ENCODE measurements at places on chromosomes 5 and 9. TPM values are rescaled to one million over a fixed set of nuclear protein-coding genes. Genes with fewer than 3 reads are reported as not detected.

Gene C1QTNF2
- total RNA-seq: 1.0 TPM

Gene FCN1
- total RNA-seq: not detected

Gene HSPA5
- total RNA-seq: 126 TPM

Gene LECT2
- total RNA-seq: not detected

Gene PDZD2
- total RNA-seq: 23.3 TPM

Gene GALNT10
- total RNA-seq: 4.8 TPM

Gene ACSL6
- total RNA-seq: 8.1 TPM

Gene ENTR1
- 61.2 TPM for total RNA-seq

Gene PCDHA1
- 0.69 TPM for total RNA-seq

Gene RFK
- total RNA-seq: 12.7 TPM

Gene NFIB
- total RNA-seq: 1.5 TPM

Gene TMEM252
- total RNA-seq: not detected

Gene KCNN2
- 2.3 TPM for total RNA-seq

Gene EPB41L4A
- total RNA-seq: 125 TPM

- DNase-seq: peak; percentile 81
These were observed 165.3 kb downstream of the BNC2 start for GRCh38 chr9:16705111-16705604.

GRCh38 chr5:66933066-66933465 is 263.5 kb downstream of the CD180 start:
- DNase-seq: no peak

GRCh38 chr5:67350185-67350584 is 153.6 kb upstream of the CD180 start:
- DNase-seq: no peak

DNA sequence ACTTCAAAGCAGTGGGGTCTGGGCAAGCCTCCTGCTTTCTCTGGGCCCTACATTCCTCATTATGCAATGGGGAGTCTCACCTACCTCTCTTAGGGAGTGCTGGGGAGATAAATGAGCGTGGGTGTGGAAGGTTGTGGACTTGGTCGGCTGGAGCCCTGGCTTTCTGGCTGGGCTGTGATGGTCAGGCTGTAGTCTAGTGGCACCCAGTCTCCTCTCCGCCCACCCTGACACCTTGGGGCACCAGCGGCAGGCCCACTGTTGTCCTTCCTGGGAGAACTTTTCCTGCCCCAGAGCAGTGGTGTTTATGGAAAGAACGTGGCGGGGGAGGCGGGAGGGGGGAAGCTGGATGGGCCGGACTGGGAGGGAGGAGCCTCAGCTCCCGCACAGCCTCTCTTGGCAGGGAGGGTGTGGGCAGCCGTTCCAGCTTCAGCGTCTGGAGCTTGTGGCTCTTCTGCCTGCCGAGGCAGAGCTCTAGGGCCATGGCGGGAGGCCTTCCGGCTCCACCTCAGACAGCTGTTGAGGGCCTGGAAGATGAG is 4.1 kb downstream of the PTGS1 start:
- no peak for DNase-seq

DNA sequence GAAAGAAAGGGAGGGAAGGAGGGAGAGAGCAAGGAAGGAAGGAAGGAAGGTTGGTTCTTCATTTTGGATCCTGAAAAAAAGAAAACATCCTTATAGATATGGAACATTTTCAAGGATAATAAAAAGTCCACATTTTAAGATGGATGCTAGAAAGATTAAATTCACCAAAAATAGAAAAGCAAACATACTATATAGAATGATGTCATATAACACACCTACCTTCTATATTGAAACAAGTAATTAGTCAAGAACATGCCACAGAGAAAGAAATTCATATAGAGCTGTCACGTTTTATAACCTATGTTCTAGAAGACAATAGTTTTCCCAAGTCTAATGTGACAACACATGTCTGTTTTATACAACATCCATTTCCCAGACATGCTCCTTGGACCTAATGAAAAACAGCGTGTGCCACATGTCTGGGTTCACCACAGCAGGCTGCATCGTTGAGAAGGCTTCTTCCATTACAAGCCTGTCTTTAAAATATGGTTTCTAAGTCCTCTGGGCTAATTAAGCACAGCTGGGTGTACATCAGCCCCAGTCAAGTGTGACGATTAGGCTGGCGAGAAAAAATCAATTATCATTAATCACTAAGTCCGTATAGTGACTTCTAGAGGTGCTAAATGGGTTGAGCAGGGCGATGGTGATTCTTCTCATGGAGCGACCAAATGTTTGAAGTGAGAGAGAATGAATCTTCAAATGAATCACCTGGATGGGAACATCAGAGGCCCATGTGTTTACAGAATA is 301.8 kb downstream of the TLE1 start:
- no peak for DNase-seq

DNA sequence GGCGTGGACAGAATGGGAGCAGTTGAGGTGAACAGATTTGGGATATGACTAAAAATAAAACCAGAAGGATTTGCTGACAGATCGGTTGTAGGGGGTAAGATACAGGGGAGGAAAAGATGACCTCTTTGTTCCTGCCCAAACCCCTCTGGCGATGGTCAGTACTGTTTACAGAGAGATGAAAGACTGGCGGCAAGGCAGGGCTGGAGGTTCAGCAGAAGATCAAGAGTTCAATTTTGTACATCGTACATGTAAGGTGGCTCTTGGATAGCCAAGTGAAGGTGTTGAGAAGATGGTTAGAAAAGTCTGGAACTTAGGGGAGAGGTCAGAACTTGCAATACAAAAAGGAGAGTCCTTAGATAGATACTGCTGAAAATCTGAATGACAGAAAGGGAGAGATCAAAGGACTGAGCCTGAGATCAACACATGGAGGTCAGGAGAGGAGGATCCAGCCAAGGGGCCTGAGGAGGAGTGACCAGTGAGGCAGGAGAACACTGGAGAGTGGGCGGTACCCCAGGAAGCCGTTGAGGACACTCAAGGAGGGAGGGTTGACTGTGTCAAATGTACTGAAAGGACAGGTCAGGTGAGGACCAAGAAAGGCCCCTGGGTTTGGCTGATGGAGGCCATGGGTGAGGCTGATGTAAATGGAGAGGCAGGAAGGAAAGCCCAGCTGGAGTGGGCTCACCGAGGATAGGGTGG is 7.1 kb downstream of the IL4 start:
- DNase-seq: no peak

DNA sequence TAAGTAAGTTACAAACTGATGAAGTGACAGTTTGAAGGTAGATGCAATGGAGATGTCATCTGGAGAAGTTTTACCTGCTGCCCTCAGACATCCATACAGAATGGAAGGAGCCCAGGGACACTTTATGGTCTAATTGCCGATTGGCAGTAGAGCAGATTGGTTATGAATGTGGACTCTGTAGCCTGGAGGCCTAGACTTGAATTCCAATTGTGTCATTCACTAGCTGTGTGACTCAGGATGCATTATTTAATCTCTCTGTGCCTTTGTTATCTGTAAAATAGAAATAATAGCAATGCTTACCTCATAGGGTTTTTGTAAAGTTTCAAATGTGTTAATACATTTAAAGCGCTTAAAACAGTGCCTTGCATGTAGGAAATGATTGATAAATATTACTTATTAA is 5.2 kb upstream of the TCERG1 start:
- no peak for DNase-seq

- no peak for DNase-seq
These were observed 1823.4 kb downstream of the MAT2B start for GRCh38 chr5:165328846-165329245.

GRCh38 chr9:127805620-127806019 is 2.9 kb downstream of the FPGS start:
- peak; percentile 70 for DNase-seq

- no peak for DNase-seq
These were observed 42.0 kb downstream of the TRPM3 start for GRCh38 chr9:71079451-71079850.

DNA sequence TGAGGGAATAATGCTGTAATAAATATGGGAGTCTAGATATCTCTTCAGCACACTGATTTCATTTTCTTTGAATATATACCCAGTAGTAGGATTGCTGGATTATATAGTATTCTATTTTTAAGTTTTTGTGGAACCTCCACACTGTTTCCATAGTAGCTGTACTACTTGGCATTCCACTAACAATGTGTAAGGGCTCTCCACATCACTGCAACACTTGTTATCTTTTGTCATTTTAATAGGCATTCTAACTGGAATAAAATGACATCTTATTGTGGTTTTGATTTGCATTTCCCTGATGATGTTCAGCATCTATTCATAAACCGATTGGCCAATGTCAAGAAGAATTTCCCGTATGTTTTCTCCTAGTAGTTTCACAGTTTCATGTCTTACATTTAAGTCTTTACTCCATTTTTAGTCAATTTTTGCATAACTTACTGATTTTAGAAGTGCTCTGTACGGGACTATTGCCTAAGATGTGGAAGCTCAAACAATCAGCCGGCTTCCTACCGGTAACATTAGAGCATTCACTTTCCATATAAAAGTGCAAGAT is 1078.8 kb downstream of the TAF11L14 start:
- DNase-seq: no peak

- DNase-seq: no peak
These were observed 50.0 kb downstream of the FBXL7 start for GRCh38 chr5:15549961-15550360.

GRCh38 chr5:111744455-111744854 is 12.5 kb downstream of the NREP start:
- DNase-seq: no peak

DNA sequence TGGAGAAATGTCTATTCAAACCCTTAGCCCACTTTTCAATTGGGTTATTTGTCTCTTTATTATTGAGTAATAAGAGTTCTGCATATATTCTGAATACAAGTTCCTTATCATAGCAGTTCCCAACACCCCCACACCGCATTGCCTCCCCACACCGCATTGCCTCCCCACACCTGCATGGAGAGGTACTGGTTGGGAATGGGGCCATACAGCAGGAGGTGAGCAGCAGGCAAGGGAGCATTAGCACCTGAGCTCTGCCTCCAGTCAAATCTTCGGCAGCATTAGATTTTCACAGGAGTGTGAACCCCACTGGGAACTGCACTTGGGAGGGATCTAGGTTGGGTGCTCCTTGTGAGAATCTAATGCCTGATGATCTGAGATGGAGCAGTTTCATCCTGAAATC is 10.6 kb upstream of the SAP30L start:
- no peak for DNase-seq

- no peak for DNase-seq
These were observed 85.6 kb upstream of the GHR start for GRCh38 chr5:42337607-42338006.

- no peak for DNase-seq
These were observed 1012.5 kb upstream of the SEMA6A start for GRCh38 chr5:117587111-117587510.

GRCh38 chr5:84215521-84215920 is 169.2 kb downstream of the EDIL3 start:
- DNase-seq: no peak

DNA sequence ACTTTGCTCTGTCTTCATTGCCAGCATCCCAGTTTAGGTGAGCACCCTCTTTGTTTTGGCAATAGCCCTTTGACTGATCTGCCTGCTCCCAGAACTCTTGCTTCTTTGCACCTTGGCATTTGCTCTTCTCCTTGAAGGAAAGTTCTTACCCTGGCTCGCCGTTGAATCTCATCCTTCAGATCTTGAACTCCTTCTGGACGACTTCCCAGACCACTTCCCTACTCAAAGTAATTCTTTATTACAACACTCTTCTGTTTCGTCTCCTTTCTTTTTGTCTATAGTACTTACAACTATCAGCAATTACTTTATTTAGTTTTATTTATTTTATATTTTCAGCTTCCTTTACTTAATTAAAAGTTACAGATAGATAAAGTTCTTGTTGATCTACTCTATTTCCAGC is 1510.1 kb downstream of the MAT2B start:
- DNase-seq: no peak

- DNase-seq: no peak
These were observed 944 bp downstream of the ATOX1 start for GRCh38 chr5:151757233-151758140.

DNA sequence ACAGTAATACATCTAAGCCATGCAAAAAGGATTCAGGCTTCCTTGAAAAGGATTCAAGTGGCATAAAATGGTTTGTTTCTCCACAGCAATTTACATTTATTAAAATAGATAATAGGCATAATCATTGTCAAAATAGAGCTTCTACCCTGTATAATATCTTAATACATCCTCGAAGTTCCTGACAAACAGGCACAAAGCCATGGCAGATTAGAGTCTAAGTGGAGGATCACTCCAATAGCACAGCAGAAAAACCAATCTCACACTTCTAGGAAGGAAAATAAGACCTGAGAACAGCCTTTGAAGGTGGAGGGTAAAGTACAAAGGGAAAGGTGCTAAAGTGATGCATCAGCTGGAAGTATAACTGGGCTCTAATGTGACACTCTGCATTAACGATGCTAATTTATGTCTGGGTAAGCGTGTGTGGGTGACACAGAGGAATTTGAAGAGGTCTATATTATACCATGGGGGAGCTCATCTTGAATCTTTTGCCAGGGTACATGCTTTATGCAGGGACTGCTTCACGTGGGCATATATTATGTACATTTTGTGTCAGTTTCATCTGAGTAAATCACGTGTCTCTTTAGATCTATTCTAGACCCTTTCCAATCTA is 28.8 kb downstream of the PPP2R2B start:
- no peak for DNase-seq

- DNase-seq: no peak
These were observed 274.9 kb downstream of the ARHGAP26 start for GRCh38 chr5:143045062-143045461.

GRCh38 chr5:122129306-122129705 is at the start of gene ZNF474:
Gene ZNF474 (plus strand): TSS chr5:122129546. CDS start chr5:122151991, 22,445 bp downstream.
- no peak for DNase-seq

GRCh38 chr5:157665467-157666070 is 5.8 kb upstream of the C5orf52 start:
- no peak for DNase-seq

- DNase-seq: no peak
These were observed 61.7 kb downstream of the TRIO start for GRCh38 chr5:14204785-14205321.

GRCh38 chr9:81431641-81432040 is 257.7 kb downstream of the TLE1 start:
- no peak for DNase-seq

- no peak for DNase-seq
These were observed 38.3 kb downstream of the PTGES start for GRCh38 chr9:129714511-129715061.

- no peak for DNase-seq
These were observed 143.5 kb downstream of the NFIB start for GRCh38 chr9:14170392-14170931.

- DNase-seq: no peak
These were observed 126.8 kb downstream of the TRPM3 start for GRCh38 chr9:70994582-70994981.

- peak; percentile 22 for DNase-seq
These were observed 984.5 kb upstream of the CDH18 start for GRCh38 chr5:20972419-20972925.

- no peak for DNase-seq
These were observed 13.6 kb downstream of the IRX1 start for GRCh38 chr5:3609120-3609681.

DNA sequence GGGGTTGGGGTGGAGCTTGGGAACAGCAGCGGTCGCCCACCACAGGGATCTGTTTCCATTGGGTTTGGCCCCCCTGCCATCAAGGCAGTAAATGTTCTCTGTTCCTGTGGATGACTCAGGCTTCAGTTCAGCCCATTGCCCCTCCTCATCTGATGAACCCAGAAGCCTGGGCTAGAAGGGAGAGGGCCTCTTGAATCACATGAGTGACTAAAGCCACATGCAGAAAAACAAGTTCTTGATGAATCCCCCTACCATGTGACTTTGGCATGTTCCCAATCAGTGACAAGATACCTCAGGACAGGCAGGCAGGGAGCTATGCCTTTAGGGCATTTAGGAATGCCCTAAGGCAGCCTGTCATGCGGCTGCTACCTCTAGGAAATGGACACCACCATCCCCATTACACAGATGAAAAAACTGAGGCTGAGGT is 2.5 kb downstream of the SH3PXD2B start:
- DNase-seq: no peak

- no peak for DNase-seq
These were observed 111.6 kb upstream of the IQGAP2 start for GRCh38 chr5:76291305-76292077.
